ENCODE measurements at places on chromosomes 3 and 15.

DNA sequence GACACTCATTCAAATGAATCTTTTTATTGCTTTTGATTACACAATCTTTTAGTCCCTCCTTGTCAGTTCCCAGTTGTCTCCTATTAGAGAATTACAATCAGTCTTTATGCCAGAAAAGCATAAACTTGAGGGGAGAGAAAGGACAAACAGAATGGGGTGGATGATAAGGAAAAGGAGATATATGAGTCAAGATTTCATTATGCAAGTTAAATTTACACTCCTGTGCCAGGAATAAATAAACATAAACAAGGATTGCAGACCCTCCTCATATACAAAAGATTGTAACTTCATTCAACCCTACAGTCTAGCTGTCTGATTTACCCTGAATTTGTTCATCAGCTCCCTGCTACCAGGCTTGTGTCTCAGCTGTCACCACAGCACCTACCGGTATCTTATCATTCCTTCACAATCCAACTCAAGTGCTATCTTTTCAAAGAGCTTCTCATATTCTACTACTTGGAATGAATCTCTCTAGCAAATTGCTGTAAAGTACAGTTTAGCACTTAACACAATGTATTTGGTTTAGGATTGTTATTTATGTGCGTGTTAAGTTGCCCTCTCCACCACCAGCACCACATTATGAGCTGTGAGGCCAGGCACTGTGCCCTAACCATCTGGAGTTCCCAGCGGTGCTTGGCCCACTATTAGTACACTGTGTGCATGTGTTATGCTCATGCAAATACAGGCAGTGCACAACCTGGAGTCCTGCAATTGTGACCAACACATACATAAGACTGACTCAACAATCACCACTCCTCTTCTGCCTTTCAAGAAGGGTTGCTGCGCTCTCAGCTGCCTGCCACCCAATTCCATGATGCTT lies 504.1 kb downstream of the TBL1XR1 start:
- DNase-seq: no peak

DNA sequence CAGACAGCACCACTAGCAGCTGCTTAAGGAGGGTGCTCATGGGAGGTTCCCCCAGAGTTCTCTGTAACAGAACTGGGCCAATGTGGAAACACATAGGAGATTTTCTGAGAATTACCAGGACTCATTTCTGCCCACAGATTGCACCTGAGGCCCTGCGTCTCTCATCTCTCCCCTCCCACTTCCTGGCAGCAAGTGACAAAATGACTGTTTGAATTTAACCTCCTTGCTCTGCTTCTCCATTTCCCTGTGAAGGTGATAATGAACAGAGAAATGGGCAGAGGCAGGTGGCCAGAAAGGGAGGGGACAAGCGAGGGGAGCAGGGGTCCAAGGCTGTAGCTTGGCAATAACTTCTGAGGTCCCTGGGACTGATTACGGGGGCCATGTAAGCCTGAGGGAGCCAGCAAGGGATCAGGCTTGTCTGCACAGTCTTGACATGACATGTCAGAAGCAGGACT lies 8.0 kb downstream of the EPHB1 start:
- DNase-seq: no peak

- no peak for DNase-seq
These were observed 35.3 kb downstream of the PBRM1 start for GRCh38 chr3:52650439-52650838.

DNA sequence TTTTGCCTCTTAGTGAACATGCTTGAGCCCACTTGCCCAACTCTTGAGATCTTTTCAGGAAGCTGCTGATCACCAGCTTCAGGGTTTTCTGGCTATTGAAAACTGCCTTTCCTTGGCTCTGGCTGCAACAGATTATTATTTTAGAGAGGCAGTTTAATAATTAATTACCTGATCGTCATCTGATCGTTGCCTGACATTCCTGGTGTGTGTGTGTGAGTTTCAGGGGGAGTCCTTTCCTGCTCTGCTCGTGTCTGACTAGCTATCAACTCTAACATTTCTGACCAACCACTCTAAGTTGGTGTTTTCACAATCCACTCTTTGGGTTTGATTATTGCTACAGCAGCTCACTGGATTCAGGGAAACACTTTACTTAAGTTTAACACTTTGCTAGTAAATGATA lies 84.3 kb upstream of the SPATA16 start:
- DNase-seq: no peak

DNA sequence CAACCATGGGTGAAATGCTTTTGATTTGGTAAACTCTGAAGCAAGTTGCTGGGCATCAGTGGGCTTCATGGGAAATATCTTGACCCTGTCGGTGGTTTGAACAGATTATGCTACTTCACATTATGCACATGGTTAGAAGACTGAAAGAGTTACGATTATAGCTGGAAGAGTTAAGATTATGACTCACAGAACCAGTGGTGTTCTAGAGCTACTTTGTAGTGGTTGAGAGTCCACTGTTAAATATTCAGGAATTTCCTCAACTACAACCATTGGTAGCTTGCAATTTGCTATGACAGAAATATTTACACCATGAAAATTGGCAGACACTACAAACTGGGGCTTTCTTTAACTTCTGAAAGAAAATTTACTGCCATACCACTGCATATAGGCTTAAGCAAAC lies 99.3 kb downstream of the GADL1 start:
- no peak for DNase-seq

DNA sequence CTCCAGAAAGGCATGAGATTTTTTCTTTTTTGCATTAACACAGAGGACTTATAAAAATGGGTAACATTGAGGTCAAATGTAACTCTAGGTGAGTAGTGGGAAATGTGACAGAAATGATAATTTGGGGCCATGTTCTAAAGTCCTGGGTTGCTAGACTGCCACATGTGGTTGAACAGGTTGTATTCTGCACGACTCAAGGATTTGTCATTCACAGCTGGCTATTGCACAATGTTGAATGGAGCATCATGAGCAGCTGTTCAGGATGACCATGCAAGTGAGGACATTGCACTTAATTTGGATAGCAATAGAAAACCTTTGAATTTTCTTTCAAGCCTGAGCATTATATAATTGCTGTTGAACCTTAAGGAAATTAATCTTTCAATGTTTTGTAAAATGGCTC lies 396.6 kb downstream of the NAALADL2 start:
- no peak for DNase-seq

GRCh38 chr15:41937568-41937923 lies 34.8 kb downstream of the EHD4 start:
- no peak for DNase-seq

GRCh38 chr3:4898454-4899313 lies 80.6 kb upstream of the BHLHE40 start:
- no peak for DNase-seq

DNA sequence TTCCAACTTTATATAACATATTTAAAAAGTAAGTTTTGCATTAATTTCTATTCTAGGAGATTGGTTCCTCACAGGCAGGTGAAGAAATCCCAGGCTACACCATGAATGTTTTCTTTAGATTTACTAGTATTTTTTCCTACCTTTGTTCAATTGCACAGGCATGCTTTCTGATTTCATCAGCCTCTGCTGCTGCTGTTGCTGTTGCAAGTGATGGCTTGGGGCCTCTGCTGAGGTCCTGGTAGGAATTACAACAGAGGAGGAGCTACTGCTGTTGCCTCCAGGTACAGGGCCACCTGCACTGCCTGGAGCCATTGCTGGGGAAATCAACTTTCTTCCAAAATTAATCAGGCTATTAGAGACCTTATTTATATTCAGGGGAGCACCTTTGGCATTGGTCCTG lies 353.3 kb downstream of the PLCL2 start:
- DNase-seq: no peak

- no peak for DNase-seq
These were observed 7.2 kb downstream of the KLHL6 start for GRCh38 chr3:183548262-183548769.

DNA sequence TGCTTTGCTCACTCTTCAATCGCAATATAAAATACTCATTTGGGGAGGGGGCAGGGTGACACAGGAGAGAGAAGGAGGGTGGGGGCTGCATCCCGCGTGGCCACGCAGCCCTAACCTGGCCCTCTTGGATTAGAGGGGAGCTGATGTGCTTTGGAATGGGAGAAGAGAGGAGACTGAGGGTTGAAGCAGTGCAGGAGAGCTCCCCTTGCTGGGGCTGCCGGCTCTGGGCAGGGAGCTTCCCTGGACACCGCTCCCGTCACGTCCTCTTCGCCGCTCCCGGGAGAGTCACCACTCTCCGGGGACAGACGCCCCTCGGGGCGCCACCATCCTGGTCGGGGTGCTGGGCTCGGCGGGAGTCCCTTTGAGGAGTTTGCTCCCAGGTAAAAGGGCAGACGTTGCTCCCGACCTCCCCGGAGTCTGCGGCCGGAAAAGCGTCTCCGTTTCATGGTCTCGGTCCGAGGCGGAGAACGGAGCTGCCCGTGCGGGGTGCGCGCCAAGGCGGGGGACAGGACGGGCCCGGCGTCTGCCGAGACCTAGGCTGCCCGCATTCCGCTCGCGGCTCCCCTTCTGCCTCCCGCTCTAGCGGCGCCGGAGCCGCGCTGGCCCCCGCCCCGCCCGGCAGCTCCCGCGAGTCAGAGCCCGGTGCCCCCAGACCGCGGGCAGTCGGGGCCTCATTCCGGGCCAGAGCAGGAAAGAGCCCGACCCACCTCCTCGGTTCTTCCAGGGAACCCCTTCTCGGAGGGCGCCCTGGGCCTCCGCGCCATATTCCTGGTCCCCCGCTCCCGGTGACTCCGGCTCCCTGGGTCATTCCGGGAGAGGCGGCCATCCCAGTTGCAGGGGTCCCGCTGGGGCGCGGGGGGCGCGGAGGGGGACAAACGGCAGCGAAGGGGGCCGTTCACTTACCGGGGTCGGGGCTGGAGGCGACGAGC lies 603 bp downstream of the SLC7A14 start:
- no peak for DNase-seq

- DNase-seq: no peak
These were observed 59.9 kb upstream of the RASGRP1 start for GRCh38 chr15:38624244-38625205.

Measured in left renal cortex interstitium (tissue), 4 donors.